Stimulated activated naive CD4-positive, alpha-beta T cell (primary cell): ENCODE measurements at places on chromosomes 6 and 20.

- no peak for DNase-seq
Observed at GRCh38 chr6:74283532-74283931, 587.5 kb downstream of the CD109 start.

GRCh38 chr6:13684855-13685254, 26.8 kb downstream of the RANBP9 start:
- DNase-seq: no peak

DNA sequence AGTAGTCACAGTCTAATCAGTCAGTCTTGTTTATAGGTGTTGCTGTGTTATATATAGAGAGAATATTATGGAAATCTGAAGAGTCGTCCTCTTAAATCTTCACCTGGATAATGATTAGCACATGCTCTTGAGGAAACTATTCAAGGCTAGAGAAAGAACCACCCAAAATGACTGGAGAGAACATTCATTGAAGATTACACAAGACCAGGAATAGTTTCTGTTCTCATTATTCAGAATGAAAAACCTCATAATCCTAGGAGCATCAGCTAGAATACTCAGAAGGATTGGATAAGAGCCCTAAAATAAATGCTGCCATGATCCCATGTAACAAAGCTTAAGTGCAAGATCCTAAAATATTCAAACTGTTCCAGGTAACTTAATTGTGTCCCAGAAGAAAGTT, 278.2 kb upstream of the PREP start:
- DNase-seq: no peak

DNA sequence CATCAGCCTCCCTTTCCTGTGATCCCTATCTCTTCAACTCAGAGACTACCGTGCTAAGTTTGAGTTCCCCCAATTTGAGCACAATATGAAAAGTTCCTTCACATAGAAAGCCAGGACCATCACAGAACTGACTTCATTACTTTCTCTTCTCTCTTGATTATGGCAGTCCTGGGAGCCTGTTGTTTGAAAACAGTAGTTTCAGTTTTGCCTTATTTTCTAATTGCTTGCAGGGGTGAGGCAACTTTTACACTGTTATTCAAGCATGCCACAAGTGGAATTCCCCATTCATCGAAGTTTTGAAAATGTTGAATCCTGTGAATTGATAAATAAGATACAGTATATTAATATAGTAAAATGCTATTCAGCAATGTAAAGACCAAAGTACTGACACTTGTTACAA, 569.7 kb upstream of the MARCKS start:
- no peak for DNase-seq
